ENCODE measurements at places on chromosomes 7 and 10.

GRCh38 chr10:121845044-121845784, 82.6 kb downstream of the ATE1 start:
- DNase-seq: no peak

GRCh38 chr7:95267754-95268153, 56.6 kb downstream of the PON1 start:
- no peak for DNase-seq

DNA sequence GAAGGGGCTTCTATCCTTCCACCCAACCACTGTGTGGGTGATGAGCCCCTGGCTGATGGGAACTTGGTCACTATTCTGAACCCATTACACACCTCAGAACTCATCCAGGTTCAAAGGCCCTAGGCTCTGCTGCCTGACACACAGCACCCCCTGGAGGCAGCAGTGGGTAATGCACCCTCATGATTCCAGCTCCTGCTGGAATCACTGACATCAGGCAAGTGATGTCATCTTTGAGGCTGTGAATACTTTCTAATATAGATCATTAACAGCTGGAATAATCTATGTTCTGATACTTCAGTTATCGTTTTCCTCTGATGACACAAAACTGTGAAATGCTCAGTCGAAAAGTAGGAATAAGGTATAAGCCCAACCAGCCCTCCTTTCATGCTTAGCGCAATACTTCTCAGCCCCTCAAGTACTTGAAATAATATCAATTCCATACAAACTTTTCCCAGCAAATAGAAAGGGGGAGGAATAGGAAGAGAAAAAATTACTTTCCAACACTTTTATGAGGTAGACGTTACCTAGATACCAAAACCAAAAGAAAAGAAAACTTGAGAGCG, 7.5 kb upstream of the RBP3 start:
- DNase-seq: peak; percentile 22

GRCh38 chr10:84221916-84222315, 3.4 kb downstream of the LRIT2 start:
- DNase-seq: no peak

- no peak for DNase-seq
Observed at GRCh38 chr10:126536148-126536547, 134.3 kb downstream of the C10orf90 start.
